Glutamatergic neuron (in vitro differentiated cells): ENCODE measurements at places on chromosomes 5 and 9.

DNA sequence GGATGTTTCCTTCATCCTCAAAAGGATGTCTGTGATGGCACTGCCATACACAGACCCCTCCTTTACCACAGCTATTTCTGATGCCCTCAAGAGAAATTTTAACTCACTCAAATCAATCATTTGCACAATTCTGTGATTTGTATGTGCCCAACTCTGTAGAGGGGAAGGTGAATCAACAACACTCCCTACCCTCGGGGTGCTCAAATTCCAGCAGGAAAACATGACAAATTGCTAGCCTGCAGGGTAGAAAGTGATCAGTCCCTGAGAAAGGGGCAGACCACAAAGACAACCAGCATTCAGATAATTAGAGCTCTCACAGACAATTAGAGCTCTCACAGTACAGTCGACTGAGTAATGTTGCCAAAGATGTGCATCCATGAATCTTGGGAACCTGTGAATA lies 45.3 kb upstream of the FOXE1 start:
- no peak for DNase-seq

DNA sequence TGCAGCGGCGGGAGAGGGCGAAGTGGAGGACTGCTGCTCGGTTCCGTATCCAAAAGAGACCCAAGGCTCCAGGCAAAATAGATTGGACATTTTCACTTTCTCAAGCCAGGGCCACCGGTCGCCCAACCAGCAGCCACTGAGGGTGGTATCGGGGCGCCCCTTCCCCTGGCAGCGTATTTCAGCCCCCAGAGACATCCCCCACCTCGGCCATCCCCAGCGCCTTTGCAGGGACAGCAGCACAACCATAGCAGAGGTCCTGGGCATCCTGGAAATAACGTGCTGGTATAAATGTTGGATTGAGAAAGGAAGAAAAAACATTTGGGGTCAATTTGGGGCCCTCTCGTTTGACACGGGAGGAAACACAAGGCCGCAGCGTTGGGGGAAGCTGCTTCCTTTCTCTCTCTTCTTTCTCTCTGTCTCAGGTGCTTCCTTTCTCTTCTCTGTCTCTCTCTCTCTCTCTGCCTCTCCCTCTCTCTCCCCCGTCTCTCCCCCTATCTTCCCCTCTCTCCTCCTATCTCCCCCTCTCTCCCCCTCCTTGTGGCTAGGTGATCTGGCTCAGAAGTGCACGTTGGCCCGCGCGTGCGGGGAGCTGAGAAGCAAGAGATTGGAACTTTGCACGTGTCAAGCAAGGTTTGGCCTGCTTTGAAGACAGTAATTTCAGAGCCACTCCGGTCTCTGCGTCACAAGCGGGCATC lies 624 bp upstream of the RETREG1 start:
- no peak for DNase-seq

DNA sequence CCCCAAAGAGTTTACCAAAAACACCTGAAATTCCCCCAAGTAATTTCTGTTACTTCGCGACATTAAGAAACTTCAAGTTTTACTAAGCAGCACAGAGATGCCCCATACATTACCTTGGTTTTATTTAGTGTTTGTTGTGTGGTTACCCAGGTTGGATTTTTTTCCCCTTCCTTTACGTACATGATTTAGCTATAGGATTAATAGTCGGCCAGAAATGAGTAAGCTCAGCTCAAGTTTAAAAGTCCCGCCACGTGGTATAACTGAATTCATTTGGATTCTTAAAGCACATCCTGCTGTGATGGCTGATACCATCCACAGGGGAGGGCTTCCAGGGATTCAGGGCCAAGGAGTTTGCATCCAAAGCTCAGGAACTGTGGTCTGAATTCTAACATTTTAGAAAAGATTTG lies 75.9 kb downstream of the DAP start:
- DNase-seq, result no peak

DNA sequence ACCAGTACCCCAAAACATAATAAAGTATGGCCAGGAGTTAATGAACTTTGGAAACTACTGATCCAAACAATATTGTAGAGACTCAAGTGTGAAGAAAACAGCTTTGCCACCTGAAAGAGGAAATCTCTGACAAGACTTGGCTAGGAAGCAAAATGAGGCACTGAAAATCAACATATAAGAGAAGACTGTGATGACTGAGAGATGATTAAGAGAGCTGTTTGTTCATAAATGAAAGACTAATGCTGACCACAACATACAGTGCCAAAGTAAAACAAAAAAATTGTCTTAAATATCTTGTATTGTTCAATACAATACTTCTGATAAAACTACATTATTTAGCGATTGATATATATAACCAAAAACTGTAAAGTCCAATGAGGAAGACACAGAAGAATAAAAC lies 7.2 kb downstream of the RC3H2 start:
- DNase-seq, result no peak

GRCh38 chr9:75540185-75540584 lies 350.3 kb upstream of the PCSK5 start:
- DNase-seq, result no peak

DNA sequence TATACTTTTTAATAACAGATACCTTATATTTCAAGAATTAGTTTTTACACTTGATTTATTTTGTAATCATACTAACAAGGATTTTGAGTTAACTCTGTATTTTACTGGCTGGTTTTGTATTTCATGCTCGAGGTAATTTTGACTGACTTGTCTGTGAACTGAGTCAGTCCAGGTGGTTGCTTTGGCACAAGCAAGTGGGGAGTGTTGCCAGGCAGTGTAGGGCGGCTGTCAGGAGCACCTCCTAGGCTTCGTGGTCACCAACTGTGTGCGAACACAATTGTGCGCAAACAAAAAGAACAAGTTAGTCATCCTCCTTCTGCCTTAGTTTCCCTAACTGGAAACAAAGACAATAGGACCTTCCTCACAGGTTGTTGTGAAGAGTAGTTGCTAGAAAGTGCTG lies 286.3 kb downstream of the ADGRV1 start:
- DNase-seq, result no peak

GRCh38 chr5:103389846-103390245 lies 131.3 kb downstream of the MACIR start:
- DNase-seq, result no peak

DNA sequence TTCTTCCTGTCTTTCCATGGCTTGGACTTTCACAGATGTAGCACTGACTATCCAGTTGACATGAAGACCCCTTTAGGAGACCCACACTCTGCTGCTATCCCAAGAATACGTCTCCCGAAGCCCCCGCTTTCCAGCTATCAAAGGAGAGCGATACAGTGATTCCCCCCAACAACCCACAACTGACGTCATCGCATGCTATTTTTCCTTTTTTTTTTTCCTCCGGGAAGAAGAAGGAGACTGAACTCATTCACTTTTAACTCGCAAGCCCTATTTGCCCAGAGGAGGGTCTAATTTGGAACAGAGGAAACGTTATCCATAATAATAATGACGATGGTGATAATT lies 2.1 kb downstream of the PAPPA start:
- no peak for DNase-seq

GRCh38 chr5:158013303-158013702 lies 154.4 kb upstream of the CLINT1 start:
- no peak for DNase-seq
